ENCODE measurements at places on chromosomes 3 and 15.

GRCh38 chr3:159881828-159882309 is 106.8 kb upstream of the IL12A start:
- no peak for DNase-seq

DNA sequence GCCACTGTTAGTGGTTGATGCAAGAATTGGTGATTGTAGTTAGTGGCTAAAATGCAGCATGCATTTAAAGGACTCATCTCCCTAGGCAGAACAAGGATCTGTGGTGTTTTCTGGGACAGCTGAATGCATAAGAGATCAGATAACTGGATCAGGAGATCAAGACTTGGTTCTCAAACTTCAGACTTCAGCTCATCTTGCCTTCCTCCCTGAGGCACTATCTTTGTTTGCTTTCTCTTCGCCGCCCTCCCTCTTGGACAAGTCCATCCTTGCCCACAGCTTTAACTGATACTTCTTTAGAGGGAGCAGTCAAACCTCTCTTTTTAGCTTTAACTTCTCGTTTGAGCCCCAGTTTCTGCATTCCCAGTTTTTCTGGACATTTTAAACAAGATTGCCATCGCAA is 195.4 kb upstream of the TPRG1 start:
- no peak for DNase-seq

DNA sequence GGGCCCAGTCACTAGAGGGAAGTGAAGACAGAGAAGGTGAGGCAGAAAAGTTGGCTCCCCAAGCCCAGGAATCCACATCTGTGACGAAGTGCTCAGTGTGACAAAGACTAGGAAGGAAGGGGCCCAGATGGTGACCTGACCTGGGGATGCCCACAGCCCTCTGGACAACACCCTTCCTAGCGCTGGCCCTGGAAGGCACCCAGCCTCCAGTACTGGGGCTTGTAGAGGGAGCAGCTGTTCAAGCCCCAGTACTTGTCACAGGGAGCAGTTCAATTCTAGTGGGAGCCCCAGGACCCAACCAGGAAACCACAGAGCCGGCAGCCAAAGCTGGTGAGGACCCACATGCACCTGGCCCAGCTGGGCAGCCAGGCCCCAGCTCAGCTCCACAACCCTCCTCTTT is 190.8 kb downstream of the XXYLT1 start:
- no peak for DNase-seq

GRCh38 chr15:58108117-58108516 is 30.1 kb upstream of the AQP9 start:
- no peak for DNase-seq

GRCh38 chr3:45212095-45212468 is 14.0 kb downstream of the TMEM158 start:
- DNase-seq: no peak

GRCh38 chr15:77311618-77312398 is 108.1 kb downstream of the PEAK1 start:
- DNase-seq: no peak

DNA sequence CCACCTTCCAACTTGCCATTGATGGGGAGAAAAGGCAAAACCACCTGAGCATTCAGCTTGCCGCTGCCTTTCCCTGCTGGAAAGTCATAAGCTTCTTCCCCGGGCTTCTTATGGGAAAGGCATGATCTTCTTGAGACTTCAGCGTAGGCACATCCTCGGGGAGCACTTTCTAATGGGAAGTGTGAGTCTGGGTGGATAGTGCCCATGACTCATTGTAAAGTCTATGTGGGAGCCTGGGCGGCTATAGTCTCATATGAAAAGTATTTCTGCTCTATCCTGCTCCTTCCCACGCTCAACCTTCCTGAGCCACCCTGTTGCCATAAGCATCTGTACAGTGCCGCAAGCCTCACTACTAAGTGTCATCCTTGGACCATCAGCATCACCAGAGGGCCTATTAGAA is 309.9 kb upstream of the THBS1 start:
- peak; percentile 99 for DNase-seq

DNA sequence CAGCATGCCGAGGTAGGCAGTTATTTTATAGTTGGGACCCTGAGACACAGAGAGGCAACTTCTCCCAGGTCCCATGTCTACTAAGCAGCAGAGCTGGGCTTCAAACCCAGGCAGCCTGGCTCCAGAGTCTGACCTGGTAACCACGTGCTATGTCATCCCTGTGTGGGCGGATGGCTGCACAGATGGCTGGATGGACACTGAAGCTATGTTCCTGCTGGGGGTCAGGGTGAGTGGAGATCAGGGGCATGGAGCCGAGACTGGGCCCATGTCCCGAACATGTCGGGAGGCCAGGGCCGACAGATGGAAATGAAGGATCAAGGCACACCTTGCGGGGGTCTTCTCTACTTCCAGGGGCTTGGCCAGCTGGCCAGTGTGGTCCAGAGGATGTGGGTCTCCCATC is 9.3 kb upstream of the FBLN2 start:
- no peak for DNase-seq
